ENCODE measurements at places on chromosomes 2 and 18. TPM values are rescaled to one million over a fixed set of nuclear protein-coding genes. Genes with fewer than 3 reads are reported as not detected.

DNA sequence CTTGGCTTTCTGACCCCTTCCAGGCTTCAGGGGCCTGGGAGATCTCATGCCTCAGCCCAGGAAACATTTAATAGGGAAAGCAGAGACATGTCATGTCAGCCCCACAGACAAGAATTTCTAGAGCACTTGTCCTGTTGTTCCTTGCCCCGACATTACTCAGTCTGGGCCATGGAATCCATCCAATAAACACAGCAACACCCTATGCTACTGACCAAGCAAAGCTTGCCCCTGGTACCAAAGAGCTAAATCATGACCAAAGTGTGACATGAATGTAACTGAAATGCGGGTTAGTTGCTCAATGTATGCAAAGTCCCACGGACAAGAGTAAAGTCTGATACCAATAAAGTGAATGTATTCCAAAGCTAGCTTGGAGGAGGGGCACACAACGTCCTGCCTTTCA lies 35.1 kb downstream of the EHD3 start:
- no peak for DNase-seq
- no peak overlapping the region for H3K4me3 ChIP-seq
- H3K27ac ChIP-seq, result no peak overlapping the region
- H3K36me3 ChIP-seq, result no peaks in the 10 kb centered on the region

Gene LRRTM1
- 0.01 TPM for polyA plus RNA-seq

- DNase-seq, result no peak
- H3K27me3 ChIP-seq, result no peaks in the 10 kb centered on the region
- H3K27ac ChIP-seq, result no peak overlapping the region
- H3K4me3 ChIP-seq, result no peak overlapping the region
Measured at GRCh38 chr2:69122271-69122670, 109.3 kb downstream of the ANTXR1 start.

Gene NXPH2
- polyA plus RNA-seq, result not detected

DNA sequence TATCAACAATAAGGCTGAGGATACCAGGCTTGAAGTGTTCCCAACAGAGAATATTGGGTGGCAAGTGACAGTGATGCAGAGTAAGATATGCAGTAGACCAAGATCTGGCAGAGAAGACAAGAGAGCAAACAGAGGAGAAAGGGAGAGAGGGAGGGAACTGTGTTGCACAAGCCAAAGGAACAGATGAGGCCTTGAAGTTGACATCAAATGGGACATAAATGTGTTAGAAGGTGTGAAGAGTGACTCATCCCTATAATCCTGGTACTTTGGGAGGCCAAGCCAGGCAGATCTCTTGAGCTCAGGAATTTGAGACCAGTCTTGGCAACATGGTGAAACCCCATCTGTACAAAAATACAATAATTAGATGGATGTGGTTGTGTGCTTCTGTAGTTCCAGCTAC lies 342.9 kb downstream of the PARD3B start:
- H3K4me3 ChIP-seq, result no peak overlapping the region
- no peaks in the 10 kb centered on the region for H3K27me3 ChIP-seq
- DNase-seq, result no peak

Gene CFAP210
- polyA plus RNA-seq, result 0.04 TPM

- no peak overlapping the region for H3K27ac ChIP-seq
- H3K36me3 ChIP-seq, result no peaks in the 10 kb centered on the region
- H3K27me3 ChIP-seq, result no peaks in the 10 kb centered on the region
Measured at GRCh38 chr2:225938991-225939390, 539.5 kb downstream of the NYAP2 start.

DNA sequence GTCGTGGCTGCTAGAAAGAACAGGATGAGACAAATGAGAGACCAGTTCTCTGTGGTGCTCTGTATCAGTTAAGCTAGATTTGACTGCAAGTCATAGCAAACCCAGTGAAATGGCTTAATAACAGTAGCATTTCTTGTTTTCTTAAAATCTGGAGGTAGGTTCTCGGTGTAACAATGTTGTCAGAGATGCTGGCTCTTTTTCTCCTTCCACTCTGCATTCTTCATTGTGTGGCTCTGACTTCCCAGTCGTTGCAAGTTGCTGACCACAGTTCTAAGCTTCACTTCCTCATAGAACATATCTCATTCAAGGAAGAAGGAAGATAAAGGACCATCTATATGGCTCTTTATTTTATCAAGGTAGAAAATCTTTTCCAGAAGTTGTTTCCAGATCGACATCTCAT lies 7.9 kb upstream of the CKAP2L start:
- no peaks in the 10 kb centered on the region for H3K27me3 ChIP-seq
- H3K4me1 ChIP-seq, result no peaks in the 10 kb centered on the region
- no peak for DNase-seq
- H3K36me3 ChIP-seq, result no peaks in the 10 kb centered on the region
- no peak overlapping the region for H3K27ac ChIP-seq
